ENCODE measurements at places on chromosomes 5 and 9.

- DNase-seq = no peak
These were observed 5.8 kb upstream of the ST6GALNAC6 start for GRCh38 chr9:127905004-127905728.

GRCh38 chr9:124911766-124912165 lies 29.1 kb downstream of the GOLGA1 start:
- no peak for DNase-seq

- no peak for DNase-seq
These were observed 55.9 kb downstream of the MAT2B start for GRCh38 chr5:163561339-163561738.

DNA sequence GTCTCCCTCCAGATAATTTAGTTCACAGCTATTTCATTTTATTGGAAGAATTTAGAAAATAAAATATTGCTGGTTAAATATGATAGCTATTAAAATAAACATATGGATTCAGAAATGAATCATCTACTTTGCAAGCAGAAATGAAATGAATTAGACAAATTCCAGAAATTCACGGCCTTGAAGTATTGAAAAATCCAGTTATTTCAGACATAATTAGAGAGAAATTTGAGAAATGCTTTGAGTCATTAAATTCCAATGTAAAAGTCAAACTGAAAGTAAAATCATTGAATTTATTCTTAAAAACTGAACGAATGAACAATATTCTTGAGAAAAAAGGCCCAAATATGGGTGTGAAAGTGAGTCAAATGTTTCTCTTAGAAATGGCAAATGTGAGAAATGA lies 632.6 kb upstream of the EDIL3 start:
- DNase-seq = no peak

- no peak for DNase-seq
These were observed 82.6 kb upstream of the GRHPR start for GRCh38 chr9:37339923-37340322.

GRCh38 chr5:67752357-67752708 lies 463.2 kb upstream of the PIK3R1 start:
- DNase-seq = no peak

DNA sequence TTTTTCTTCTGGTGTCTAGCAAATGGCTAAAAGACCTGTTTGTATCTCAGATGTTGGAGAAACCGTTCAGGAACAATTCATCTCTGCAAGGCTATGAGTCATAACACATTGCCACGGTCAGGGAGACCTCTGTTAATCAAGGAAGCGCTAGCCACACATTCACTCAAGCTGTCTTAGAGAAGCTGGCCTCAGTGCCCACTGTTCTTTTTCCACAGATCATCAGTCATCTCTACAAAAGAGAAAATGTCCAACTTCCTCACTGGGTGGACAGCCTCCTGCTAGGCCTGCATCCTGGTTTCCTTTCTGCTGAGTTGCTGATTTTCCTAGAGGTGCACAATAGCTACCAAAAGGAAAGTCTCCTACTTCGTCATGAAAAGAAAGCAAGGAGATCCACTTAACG lies 360.5 kb downstream of the BNC2 start:
- DNase-seq = no peak

DNA sequence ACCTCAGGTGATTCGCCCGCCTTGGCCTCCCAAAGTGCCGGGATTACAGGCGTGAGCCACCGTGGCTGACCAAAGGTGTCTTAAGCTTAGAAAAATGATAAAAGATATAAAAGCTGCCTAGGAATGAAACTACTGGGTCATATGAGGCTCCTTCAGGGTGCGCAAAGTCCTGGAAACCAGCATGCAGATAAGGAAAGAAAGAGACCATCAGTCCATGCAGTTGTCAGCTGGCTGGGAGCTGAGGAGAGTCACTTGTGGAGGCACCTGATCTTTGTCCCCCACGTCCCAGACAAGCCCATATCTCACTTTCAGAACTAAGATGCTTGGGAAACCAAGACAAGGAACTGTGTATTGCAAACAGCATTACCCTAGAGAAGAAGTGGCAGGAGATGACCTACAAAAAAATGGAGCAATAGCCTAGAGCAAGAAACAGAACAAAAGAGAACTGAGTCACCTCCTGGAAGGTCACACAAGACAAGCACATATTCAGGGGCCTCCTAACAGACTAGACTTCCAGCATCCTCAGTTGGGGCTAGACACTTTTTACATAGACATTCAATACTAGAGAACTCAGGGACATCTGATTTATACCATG lies 2.8 kb upstream of the CCDC125 start:
- no peak for DNase-seq

- DNase-seq = peak; percentile 49
These were observed 41.3 kb downstream of the EHMT1 start for GRCh38 chr9:137660144-137660543.

- DNase-seq = no peak
These were observed 3.1 kb upstream of the VAV2 start for GRCh38 chr9:133995012-133995896.

DNA sequence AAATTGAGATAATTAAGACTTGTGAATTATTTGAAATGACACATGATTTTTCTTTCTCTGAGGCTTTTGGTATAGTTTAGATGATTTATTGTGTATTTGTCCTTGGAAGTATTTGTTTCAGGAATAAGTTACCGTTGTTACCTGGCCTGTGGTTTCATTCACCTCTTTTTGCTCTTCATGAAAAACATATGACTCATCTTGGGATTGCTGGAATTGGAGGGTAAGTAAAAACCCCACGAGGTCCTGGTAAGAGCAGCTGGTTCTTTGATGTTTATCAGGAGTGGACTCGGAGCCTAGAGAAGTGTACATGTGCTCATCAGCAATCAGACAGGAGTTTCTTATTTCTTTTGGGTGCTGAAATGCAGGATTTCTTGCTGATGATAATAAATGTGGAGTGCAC lies 275.3 kb downstream of the PSAT1 start:
- DNase-seq = no peak

DNA sequence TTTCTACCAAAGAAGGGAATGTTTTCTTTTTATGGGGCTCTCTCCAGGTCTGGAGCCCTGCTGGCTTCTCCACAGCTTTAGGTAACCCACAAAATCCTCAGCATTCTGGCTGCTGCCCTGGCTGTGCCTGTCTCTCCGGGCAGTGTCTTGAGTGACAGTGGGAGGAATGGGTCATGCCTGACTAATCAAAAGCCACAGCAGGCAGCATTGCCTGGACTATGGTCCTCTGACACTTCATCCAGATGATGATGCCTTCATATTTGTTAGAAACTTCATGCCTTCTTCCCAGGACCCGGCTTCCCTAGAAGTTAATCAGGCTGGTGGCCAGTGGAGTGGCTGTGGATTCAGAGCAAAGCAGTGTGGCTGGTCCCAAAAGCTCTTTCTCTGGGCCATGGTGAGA lies 32.2 kb upstream of the TGFBI start:
- DNase-seq = peak; percentile 50

- peak; percentile 27 for DNase-seq
These were observed 727 bp downstream of the RHOBTB3 start for GRCh38 chr5:95731571-95732554.

DNA sequence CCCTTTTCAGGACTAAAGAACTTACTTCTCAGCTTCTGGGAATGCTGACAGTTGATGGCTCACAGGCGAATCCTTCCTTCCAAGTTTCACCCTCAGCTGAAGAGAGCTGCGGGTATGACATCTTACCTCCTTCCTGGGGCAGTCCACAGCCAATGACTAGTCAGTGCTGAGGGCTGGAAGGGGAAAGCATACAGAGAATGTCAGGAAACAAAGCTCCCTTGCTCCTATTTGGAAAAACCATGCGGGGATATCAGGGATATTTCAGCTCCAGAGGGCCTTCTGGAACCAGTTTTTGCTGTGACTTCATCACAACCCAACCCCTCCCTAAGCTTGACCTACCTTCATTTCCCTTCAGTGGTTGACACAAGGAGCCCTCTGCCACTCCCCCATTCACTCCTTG lies 15.7 kb downstream of the FTMT start:
- no peak for DNase-seq

- DNase-seq = no peak
These were observed 37.5 kb downstream of the CTNNA1 start for GRCh38 chr5:138790684-138791083.

GRCh38 chr5:56251918-56252553 lies 18.9 kb upstream of the ANKRD55 start:
- DNase-seq = peak; percentile 21

- peak; percentile 6 for DNase-seq
These were observed 71.3 kb downstream of the PSAT1 start for GRCh38 chr9:78368236-78368635.

DNA sequence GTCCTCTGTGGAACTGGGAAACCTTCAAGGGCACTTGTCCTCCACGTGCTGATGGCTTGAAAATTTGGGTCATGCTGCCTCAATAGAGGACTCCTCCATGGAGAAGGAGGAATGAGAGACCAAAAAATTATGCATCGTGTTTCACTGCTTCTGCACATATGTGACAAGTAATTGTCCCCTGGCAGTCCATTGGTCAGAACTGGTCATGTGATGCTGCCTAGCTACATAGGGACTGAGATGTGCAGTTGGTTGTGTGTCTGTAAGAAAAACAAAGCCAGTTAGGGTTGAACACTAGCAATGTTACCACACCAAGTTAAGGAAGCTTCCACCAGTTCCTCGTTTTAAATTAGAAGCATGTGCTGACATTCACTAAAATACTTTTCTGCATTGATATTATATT lies 201.9 kb upstream of the ANKH start:
- no peak for DNase-seq

GRCh38 chr9:136444102-136444501 lies 4.5 kb upstream of the INPP5E start:
- no peak for DNase-seq

DNA sequence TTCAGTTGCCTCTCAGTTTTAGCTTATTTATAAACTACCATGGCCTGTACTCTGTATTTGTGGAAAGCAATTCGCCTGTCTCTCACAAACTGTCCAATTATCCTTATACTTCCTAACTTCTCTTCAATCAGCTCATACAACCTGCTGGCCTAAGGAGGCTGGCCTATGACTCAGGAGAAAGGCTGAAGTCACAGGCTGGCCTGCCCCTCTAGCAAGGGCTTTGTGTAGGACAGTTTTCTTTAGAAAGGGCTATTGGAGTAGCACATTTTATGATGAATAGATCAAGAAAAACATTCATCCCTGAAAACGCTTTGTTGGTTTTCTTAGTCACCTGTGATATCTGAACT lies 988.7 kb upstream of the ARRDC3 start:
- no peak for DNase-seq

GRCh38 chr5:107557051-107557658 lies 113.6 kb downstream of the EFNA5 start:
- no peak for DNase-seq

- DNase-seq = no peak
These were observed 13.0 kb downstream of the SH3PXD2B start for GRCh38 chr5:172441262-172441751.

- DNase-seq = no peak
These were observed 31.7 kb downstream of the ZDHHC21 start for GRCh38 chr9:14661421-14662059.

DNA sequence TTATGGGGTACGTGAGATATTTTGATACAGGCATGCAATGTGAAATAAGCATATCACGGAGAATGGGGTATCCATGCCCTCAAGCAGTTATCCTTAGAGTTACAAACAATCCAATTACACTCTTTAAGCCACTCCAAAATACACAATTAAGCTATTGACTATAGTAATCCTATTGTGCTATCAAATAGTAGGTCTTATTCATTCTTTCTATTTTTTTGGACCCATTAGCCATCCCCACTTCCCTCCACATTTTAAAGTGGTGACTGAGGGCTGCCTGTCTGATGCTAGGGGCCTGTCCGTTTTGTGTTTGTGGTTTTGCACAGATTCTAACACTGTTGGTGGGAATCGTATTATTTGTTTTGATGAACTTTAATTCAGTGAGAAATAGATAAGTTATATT lies 129.7 kb upstream of the DHFR start:
- DNase-seq = no peak

DNA sequence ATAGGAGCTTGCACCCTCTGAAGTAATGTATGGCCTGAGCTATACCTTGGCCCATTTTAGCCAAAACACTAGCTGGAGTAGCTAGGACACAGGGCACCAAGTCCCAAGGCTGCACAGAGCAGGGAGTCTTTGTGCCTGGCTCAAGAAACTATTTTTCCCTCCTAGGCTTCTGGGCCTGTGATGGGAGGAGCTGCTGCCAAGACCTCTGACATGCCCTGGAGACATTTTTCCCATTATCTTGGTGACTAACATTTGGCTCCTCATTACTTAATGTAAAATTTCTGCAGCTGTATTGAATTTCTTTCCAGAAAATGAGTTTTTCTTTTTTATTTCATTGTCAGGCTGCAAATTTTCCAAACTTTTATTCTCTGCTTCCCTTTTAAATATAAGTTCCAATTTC lies 1099.2 kb downstream of the CDH18 start:
- no peak for DNase-seq

DNA sequence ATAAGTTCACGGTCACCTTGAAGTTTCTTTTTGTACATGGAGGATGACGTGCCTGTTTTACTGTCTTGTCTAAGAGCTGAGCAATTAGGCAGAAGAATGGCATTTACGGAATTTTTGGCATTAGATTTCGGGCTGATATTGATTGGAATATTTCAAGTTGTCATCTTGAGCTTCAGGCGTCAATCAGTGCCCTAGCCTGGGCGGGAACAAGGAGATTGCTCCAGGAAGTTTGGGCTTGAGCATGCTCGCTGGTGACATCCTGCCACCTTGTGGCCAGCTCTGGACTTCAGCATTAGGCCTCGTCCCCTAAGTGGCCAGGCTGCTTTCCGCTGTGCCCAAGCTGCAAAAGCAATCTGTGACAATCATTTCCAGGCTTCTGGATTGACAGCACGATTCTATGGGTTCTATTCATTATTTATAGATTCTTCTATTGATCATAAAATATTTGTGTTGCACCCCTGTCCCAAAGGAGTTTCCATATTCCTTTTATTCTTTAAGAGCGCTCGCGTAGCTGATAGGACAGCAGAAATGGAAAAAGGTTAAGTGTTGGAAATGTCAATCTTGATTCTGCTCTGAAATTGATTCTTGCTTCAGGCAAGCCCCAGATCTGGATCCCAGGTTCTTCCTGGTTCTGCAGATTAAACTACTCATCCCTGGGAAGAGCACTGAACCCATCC lies 79.3 kb downstream of the SLC28A3 start:
- peak; percentile 82 for DNase-seq

GRCh38 chr5:21581508-21581907 lies 1271.6 kb downstream of the CDH12 start:
- no peak for DNase-seq

DNA sequence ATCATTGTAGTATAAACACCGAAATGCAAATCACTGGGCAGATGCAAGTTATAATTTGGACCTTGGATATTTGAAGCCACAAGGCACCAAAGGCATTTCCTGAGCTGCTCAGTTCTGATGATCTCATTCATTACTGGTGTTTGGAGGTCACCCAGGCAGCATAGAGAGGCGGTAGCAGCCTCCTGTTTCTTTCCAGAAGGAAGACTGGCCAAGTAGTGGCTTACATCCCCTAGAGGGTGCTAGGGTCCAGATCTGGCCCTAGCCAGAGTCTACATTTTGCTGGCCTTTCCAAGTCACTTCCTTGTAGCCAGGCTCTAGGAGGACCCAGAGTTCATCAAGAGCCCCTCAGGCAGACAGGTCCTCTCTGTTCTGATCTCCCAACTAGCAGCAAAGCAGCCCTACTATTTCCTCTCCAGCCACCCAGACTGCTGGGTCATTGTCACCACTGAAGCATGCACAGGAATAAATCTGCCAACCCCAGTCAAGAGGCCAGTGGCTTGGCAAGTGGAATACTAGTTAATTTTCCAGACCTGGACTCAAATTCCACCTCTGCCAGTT lies 33.4 kb upstream of the TTC1 start:
- peak; percentile 9 for DNase-seq

- DNase-seq = no peak
These were observed 71.7 kb downstream of the CACNA1B start for GRCh38 chr9:137949260-137949659.

All from inflammatory macrophage (primary cell).